ENCODE measurements at places on chromosomes 5 and 9. TPM values are rescaled to one million over a fixed set of nuclear protein-coding genes. Genes with fewer than 3 reads are reported as not detected.

ANKRA2 gene
- 20.5 TPM for total RNA-seq

MYMK gene
- total RNA-seq: not detected

GPR150 gene
- total RNA-seq: 0.13 TPM

GNAQ gene
- 48.8 TPM for total RNA-seq

SPINK4 gene
- total RNA-seq: 1.3 TPM

PCDHGA10 gene
- total RNA-seq: 3.2 TPM

SLCO6A1 gene
- total RNA-seq: 1.3 TPM

CARTPT gene
- total RNA-seq: not detected

ANKRD34B gene
- total RNA-seq: 0.09 TPM

TUBB4B gene
- 253 TPM for total RNA-seq

FOXI1 gene
- total RNA-seq: 0.66 TPM

PCDHA10 gene
- 15.6 TPM for total RNA-seq

SLC34A3 gene
- total RNA-seq: 0.15 TPM

GRIA1 gene
- 0.38 TPM for total RNA-seq

FIBCD1 gene
- total RNA-seq: 3.5 TPM

WNK2 gene
- 41.7 TPM for total RNA-seq

ZNF483 gene
- 21.4 TPM for total RNA-seq

PCDHGB7 gene
- 15.3 TPM for total RNA-seq

SLC1A3 gene
- total RNA-seq: 1.7 TPM

SPINK1 gene
- not detected for total RNA-seq

MPDZ gene
- 45.1 TPM for total RNA-seq

GDA gene
- 5.0 TPM for total RNA-seq

ANGPTL2 gene
- total RNA-seq: 14.9 TPM

OTULINL gene
- total RNA-seq: 6.2 TPM

GLE1 gene
- 15.9 TPM for total RNA-seq

RC3H2 gene
- total RNA-seq: 56.4 TPM

ADAMTS19 gene
- 34.6 TPM for total RNA-seq

RANBP3L gene
- not detected for total RNA-seq

IRGM gene
- not detected for total RNA-seq

ST8SIA4 gene
- total RNA-seq: 23.3 TPM

SV2C gene
- total RNA-seq: not detected

PCDHA9 gene
- total RNA-seq: 2.6 TPM

EIF4E1B gene
- total RNA-seq: 2.2 TPM

TXNDC8 gene
- total RNA-seq: not detected
